GM04504 (cell line): ENCODE measurements at places on chromosomes 1 and 21.
A peak's percentile ranks its signal among the peaks of the same experiment; 100 is the strongest.

- no peak for DNase-seq
These were observed 11.1 kb downstream of the MTHFR start for GRCh38 chr1:11794446-11795237.

DNA sequence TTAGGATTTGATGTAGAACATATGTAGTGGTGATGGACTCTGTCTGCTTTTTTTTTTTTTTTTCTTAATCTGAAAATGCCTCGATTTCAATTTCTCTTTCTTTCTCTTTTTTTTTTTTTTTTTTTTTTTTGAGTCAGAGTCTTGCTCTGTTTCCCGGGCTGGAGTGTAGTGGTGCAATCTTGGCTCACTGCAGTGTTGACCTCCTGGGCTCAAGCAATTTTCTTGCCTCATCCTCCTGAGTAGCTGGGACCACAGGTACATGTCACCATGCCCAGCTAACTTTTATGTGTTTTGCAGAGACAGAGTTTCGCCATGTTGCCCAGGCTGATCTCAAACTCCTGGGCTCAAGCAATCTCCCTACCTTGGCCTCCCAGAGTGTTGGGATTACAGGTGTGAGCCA is 17.4 kb downstream of the MAST2 start:
- DNase-seq: no peak

DNA sequence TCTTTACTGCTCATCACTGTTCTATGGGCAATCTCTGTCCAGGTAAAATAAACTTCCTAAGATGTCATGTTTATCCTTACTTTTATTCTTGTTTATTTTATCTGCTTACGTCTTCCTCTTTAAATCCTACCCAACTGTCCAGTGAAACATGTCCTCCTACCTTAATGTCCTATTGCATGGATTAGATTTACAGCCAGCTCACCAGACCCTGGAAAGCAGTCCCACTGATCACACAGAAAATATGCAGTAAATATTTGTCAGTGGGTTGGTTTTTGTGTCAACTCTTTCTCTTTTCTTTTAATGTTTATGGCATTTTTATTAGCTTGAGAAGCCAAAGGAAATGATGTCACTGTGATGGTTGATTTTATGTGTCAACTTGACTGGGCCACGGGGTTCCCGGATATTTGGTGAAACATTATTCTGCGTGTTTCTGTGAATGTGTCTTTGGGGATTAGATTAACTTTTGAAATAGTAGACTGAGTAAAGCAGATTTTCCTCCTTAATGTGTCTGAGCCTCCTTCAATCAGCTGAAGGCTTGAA is 258.3 kb downstream of the SRGAP2C start:
- DNase-seq: peak; percentile 32

DNA sequence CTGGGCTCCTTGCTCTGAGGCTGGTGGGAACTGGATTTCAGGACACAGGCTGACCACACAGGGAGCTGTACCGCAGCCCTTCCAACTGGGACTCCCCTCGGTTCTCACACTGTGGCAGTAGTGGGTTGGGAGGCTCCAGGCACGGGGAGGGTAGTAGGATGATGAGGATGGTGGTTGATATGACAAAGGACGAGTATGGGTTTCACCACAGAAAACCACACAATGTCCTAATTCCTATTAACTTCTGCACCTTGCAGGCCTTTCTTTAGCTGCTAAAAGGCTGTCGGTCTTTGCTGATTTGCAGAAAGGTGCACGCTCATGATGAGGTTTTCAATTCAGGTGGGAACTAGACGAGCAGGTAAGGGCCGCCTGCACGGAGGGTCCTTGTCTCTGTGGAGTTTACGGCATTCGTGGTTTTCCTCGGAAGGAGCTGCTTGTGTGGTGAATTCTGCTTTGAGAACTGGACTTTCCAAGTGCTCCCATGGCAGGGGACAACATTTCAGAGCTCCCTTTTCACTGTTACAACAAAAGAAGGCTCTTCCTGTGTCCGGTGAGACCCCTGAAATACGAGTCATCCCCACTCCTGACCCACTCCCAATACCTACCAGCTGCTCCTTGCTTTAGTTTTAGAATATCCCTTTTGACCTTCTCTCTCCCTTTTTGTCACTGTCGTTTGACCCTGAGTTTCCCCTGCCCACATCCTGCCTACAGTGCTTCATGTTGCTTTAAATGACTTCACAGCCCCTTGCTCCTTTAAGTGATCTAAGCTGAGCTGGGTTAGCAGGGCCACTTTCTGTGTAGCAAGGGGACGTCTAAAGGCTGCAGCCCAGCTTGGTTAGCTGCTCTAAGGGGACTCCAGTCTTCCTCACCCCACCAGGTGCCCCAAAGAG is 125.1 kb downstream of the MRPS6 start:
- no peak for DNase-seq

DNA sequence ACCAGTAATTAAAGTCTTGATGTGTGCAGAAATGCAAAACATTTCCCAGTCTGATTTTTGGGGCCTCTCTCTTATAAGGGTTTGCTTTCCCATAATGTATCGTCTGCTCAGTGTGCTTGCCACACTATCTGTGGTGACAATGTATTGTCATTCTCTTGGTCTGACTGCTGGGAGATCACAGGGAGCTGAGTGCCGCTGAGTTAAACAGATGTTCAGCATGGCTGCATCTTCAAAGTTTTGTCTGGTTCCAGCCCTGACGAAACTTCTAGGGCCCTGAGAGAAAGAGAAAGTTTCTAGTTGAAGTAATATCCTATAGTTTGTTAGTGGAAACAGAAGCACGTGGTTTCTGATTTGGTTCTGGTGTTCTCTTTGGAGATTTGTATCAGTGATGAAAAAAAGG is 42.6 kb downstream of the DNM3 start:
- no peak for DNase-seq

DNA sequence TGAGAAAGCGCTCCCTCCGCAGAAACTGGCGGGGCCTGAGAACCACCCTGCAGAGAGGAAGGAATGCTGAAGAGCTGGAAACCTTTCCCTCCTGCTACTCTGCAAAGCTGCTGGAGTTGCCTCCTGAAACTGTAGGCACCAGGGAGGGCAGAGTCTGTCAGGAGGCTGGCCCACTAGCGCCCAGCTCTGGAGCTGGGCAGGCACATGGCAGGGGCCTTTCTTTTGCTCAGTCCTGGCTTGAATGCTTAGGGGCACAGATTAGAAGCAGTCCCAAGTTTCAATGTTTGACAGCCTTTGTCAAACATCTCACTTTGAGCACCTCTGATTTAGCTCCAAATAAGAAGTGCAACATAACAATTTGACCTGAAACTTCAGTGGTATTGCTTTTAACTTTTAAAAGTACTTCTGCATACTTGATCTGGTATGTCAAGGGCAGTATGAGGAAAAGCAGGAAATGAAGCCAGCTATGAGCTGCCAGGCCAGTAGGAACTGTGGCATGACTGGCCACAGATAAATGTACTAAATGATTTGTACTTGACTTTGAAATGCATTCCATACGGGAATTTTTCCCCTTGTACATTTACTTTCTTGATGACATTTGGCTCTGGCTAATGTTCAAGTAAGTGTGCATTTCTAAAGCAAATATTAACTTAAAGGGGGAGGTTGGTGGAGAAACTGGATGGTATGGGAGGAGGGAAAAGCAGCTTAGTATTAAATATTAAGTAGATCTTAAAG is 7.2 kb downstream of the C1orf116 start:
- no peak for DNase-seq

DNA sequence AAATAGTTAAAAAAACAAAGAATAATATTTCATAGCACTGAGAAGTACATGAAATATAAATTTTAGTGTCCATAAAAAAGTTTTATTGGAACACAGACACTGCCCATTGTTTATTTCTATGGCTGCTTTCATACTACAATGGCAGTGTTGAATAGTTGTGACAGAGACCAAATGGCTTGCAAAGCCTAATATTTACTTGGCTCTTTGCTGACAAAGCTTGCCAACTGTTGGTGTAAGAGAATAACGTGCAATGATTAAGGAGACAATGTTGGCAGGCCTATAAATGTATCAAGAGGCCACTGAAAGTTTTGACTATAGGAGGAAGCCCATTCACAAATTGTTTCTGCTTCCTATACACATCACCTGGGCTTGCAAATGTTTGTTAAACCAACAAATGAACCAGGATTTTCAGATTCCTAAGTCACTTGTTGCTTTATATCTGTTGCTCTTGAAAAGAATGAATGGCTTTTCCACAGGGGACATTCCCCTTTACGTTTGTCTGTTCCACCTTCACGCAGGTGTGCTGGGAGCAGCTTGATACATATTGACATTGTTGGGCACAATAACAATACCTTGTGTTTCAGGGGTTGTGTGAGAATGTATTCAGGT is 5.5 kb upstream of the ST6GALNAC3 start:
- no peak for DNase-seq

GRCh38 chr21:45724345-45724961 is 80.9 kb downstream of the PCBP3 start:
- no peak for DNase-seq

GRCh38 chr1:109819906-109820305 is 56.2 kb upstream of the EPS8L3 start:
- DNase-seq: no peak

DNA sequence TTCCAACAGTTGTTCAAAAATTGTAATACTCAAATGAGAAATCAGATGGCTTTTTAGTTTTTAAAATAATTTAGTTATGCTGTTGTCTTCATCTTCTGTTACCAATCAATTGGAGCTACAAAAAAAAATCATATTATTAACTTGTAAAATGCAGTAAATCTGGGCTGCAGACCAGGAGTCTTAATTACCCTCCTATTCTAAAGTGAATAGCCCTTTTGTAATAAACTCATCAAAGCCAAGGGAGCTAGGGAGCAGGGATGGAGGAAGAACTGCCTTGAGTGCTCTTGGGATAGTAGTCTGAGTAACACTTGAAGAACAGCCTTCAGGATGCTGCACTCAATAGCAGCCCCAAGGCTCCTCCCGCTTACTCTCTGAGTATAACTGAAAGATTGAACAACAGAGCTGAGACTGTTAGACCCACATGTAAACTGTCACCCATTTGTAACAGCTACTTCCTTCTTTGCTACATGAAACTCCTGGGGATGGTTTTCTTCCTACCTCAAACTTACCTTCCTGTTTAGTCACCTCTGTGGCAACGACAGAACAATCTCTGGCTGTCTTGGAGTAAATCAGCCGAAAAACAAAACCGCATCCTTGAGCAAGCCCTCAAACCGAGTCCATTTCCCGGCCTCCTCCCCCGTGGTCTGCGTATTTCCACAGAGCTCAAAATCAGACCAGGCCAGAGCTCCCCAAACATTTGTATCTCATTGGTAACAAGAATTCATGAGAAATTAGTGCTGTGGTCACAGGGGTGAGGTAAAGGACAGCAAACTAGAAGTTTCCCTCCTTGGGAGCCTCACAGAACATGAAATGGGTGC is 55.9 kb downstream of the CD58 start:
- no peak for DNase-seq

- DNase-seq: no peak
These were observed 107.3 kb upstream of the ST6GALNAC5 start for GRCh38 chr1:76759950-76760349.

- no peak for DNase-seq
These were observed 7.3 kb upstream of the CLSPN start for GRCh38 chr1:35777109-35777508.

- no peak for DNase-seq
These were observed 3.0 kb downstream of the CRYBG2 start for GRCh38 chr1:26350701-26351589.

DNA sequence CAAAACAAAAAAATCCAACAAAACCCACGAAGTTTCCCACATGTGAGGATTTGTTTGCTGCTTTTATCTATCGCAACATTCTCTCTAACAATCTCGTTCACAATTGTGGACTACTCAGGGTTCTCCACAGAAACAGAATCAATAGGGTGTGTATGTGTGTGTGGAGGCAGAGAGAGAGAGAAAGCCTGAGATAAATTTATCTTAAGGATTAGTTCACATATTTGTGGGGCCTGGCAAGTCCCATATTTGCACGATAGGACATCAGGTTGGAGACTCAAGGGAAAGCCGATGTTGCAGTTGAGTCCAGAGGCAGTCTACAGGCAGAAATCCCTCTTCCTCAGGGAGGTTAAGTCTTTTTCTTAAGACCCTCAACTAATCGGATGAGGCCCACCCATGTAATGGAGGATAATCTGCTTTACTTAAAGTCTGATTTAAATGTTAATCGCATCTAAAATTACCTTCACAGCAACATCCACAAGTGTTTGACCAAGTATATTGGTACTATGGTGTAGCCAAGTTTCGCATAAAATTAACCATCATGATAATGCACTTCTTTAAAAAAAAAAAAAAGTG is 31.7 kb downstream of the ADAMTS1 start:
- DNase-seq: no peak

GRCh38 chr1:97599447-97599846 is 321.4 kb downstream of the DPYD start:
- no peak for DNase-seq

- no peak for DNase-seq
These were observed 828 bp upstream of the RGS8 start for GRCh38 chr1:182685215-182685614.

GRCh38 chr1:940107-941014 is 16.6 kb downstream of the SAMD11 start:
- no peak for DNase-seq

DNA sequence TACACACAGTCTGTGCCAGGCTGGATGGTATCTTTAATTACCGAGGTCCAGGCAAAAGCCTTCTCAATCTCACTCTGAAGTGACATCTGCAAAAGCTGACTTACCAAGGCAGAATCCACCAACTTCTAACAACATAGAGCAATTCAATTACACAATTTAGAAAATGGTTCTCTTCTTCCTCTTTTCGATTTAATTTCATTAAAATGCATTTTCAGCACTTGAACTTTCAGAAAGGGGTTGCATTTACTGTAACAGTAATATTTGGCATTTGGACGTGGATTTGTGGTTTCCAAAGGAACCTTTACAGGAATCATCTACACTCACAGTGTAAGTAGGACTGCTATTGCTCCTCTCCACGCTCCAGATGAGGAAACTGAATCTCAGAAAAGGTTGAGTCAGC is 53.3 kb downstream of the ERO1B start:
- no peak for DNase-seq

DNA sequence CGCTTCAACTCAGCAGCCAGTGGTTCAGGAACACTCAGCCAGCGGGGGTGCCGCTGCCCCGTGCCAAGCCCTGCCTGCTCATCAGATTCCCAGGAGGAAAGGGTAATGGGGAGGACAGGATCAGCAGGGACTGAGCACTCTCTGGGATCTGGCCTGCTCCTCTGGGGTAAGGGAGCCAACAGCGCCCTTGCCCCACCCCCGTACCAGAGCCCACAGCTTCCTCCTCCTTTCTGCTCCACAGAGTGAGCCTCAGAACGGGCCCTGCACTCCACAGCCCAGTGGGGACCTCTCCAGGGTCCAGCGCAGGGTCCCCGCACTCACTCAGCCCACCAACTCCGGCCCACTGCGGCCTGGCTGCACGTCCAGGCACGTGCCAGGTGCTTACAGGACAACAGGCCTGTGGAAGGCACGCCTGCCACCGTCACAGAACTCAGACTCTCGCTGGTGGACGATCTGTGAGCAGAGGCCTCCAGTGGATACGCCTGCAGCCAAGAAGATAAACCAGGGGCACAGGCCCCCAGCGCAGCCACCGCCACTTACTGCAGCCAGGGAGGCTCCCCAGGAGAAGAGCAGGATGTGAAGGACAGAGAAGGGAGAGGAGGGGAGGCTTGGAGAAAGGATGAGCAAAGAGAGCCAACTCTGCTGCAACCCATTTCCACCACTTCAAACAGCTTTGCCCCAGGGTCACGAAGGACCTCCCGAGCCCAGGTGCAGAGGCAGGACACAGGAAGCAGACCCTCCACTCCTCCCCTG is 2.1 kb downstream of the MEGF6 start:
- no peak for DNase-seq

- DNase-seq: no peak
These were observed 7.5 kb downstream of the IKBKE start for GRCh38 chr1:206477581-206478380.
